ENCODE measurements at places on chromosomes 2 and 18. TPM values are rescaled to one million over a fixed set of nuclear protein-coding genes. Genes with fewer than 3 reads are reported as not detected.

Gene LRATD1
- not detected for total RNA-seq

Gene GPR39
- 0.10 TPM for total RNA-seq

Gene OTOS
- total RNA-seq: not detected

DNA sequence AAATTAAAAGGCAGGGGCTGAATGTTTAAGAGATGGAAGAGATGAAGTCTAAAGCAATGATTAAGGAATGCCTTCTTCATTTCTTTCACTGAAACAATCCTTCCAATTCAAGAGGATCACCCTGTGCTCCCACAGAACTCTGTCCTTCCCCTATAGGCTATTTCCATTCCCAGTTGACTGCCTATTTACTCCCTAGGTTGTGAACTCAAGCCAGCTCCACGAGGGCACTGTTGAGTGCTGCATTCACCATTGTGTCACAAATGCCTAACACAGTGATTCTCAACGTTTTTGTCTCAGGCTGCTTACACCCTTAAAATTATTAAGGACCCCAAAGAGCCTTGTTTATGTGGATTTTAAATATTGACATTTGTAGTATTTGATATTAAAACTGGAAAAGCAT, 112.4 kb downstream of the AOX1 start:
- peaks cover 6% of the 10 kb centered on the region for H3K4me1 ChIP-seq
- no peak overlapping the region for H3K27ac ChIP-seq
- H3K36me3 ChIP-seq: peaks cover 2% of the 10 kb centered on the region
- no peak overlapping the region for H3K4me3 ChIP-seq
- H3K27me3 ChIP-seq: no peaks in the 10 kb centered on the region

GRCh38 chr2:58650781-58651180, 409.7 kb upstream of the FANCL start:
- H3K27ac ChIP-seq: no peak overlapping the region
- no peak overlapping the region for H3K4me3 ChIP-seq
- H3K4me1 ChIP-seq: no peaks in the 10 kb centered on the region
- DNase-seq: no peak
- H3K27me3 ChIP-seq: no peaks in the 10 kb centered on the region

- H3K4me3 ChIP-seq: no peak overlapping the region
- no peaks in the 10 kb centered on the region for H3K27me3 ChIP-seq
- no peaks in the 10 kb centered on the region for H3K36me3 ChIP-seq
- DNase-seq: no peak
- H3K4me1 ChIP-seq: no peaks in the 10 kb centered on the region
Measured at GRCh38 chr2:199160081-199160480, 297.7 kb downstream of the SATB2 start.

GRCh38 chr18:69770238-69770637, 177.4 kb downstream of the CD226 start:
- H3K4me1 ChIP-seq: peaks cover 2% of the 10 kb centered on the region
- no peak for DNase-seq
- no peaks in the 10 kb centered on the region for H3K27me3 ChIP-seq
- peaks cover 9% of the 10 kb centered on the region for H3K36me3 ChIP-seq

GRCh38 chr2:199315299-199316179, 142.2 kb downstream of the SATB2 start:
- no peaks in the 10 kb centered on the region for H3K4me1 ChIP-seq
- no peaks in the 10 kb centered on the region for H3K36me3 ChIP-seq
- peaks cover 5% of the 10 kb centered on the region for H3K27me3 ChIP-seq
- no peak for DNase-seq
- no peak overlapping the region for H3K4me3 ChIP-seq

GRCh38 chr2:95552911-95553310, 38.9 kb upstream of the TRIM43 start:
- no peak overlapping the region for H3K4me3 ChIP-seq
- H3K27me3 ChIP-seq: peaks cover 47% of the 10 kb centered on the region
- H3K4me1 ChIP-seq: peaks cover 2% of the 10 kb centered on the region
- DNase-seq: no peak
- peaks cover 3% of the 10 kb centered on the region for H3K36me3 ChIP-seq

- no peak overlapping the region for H3K4me3 ChIP-seq
- H3K36me3 ChIP-seq: no peaks in the 10 kb centered on the region
- H3K27me3 ChIP-seq: no peaks in the 10 kb centered on the region
- no peak overlapping the region for H3K27ac ChIP-seq
- no peaks in the 10 kb centered on the region for H3K4me1 ChIP-seq
Measured at GRCh38 chr2:57444752-57445430, 601.7 kb upstream of the VRK2 start.

GRCh38 chr2:1546023-1546591, 132.8 kb downstream of the TPO start:
- DNase-seq: no peak
- H3K4me1 ChIP-seq: peaks cover 25% of the 10 kb centered on the region
- H3K27me3 ChIP-seq: no peaks in the 10 kb centered on the region
- peaks cover 2% of the 10 kb centered on the region for H3K36me3 ChIP-seq
- H3K27ac ChIP-seq: peak overlapping the region; percentile 29

- no peak overlapping the region for H3K27ac ChIP-seq
- H3K4me1 ChIP-seq: peaks cover 11% of the 10 kb centered on the region
- no peak for DNase-seq
- H3K36me3 ChIP-seq: no peaks in the 10 kb centered on the region
- H3K4me3 ChIP-seq: no peak overlapping the region
Measured at GRCh38 chr2:38911191-38911590, 21.5 kb downstream of the ARHGEF33 start.

- no peak for DNase-seq
- no peaks in the 10 kb centered on the region for H3K27me3 ChIP-seq
- H3K27ac ChIP-seq: no peak overlapping the region
- no peak overlapping the region for H3K4me3 ChIP-seq
Measured at GRCh38 chr2:71791501-71792135, 338.3 kb downstream of the DYSF start.

DNA sequence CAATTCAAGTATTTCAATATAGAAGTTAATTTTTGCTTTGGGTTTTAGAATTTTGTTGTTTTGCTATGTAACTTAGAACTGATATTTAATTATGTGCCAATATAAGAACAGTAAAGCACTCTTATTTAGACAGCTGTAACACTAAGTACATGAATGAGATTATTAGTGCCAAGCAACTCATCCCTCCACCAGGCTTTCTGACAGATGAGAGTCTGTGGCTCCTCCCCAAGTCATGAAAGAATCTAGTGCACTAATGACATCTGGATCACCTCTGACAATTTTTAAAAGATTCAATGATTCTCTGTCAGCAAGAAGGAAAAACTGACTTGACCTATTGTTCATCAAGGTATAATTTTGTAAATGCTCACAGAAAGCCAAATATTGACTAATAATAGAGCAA, 67.8 kb downstream of the TMEFF2 start:
- peaks cover 2% of the 10 kb centered on the region for H3K4me1 ChIP-seq
- H3K4me3 ChIP-seq: no peak overlapping the region
- peaks cover 22% of the 10 kb centered on the region for H3K27me3 ChIP-seq
- no peaks in the 10 kb centered on the region for H3K36me3 ChIP-seq

DNA sequence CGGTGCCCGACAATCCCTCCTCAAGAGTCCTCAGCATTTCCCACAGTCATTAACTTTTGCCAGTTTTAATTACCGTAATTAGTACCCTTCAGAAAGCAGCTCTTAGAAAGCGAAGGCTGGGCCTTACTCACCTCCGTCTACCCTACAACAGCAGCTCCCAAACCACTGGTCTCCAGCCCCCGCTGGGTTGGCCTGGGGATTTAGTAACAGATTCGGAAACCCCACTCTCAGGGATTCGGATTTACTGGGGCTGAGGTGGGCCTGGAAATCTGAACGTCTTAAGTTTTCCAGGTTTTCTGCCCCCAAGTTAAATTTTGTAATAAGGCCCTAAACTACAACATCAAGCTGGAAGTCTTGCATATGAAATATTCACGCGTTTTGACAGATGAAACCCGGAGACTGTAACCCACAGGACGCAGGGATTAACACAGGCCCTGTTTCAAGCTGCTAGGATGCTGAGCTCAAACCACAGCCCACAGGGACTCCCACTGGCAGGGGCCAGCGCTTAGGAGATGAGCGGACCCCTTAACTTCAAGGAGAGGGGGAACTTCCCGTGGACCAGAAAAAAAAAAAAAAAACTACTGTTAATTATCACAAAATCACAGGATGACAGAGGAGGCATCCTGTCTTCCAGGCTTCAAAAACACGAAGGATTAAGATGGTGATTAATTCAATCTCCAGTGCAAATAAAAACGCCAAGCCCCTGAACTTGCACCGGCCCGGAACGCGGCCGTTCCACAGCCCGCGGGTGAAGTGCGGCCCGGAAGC, 985 bp downstream of the ILKAP start:
- no peak for DNase-seq
- H3K4me1 ChIP-seq: peaks cover 24% of the 10 kb centered on the region
- no peaks in the 10 kb centered on the region for H3K27me3 ChIP-seq
- H3K27ac ChIP-seq: peak overlapping the region; percentile 70
- H3K36me3 ChIP-seq: no peaks in the 10 kb centered on the region

- DNase-seq: no peak
- H3K27ac ChIP-seq: no peak overlapping the region
- peaks cover 2% of the 10 kb centered on the region for H3K4me1 ChIP-seq
- no peaks in the 10 kb centered on the region for H3K27me3 ChIP-seq
- no peak overlapping the region for H3K4me3 ChIP-seq
Measured at GRCh38 chr2:157684940-157685466, 56.3 kb upstream of the ACVR1C start.

DNA sequence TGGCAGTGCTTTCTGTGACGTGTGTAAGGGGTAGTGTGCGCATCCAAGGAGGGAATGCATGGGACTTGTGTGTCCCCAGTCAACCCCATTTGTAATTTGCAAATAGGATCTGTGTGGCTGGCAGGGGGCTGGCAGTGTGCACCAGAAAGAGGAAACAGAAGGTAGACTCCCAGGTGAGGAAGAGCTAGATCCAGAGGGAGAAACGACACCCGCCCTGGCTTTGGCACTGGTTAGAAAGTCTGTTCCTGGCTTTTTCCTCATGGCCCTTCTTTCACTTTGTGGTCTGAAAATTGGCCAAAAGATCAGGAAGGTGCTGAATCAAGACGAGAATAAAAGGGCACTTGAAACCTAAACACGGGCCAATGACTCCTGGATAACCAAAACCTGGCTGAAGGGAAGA, 33.3 kb downstream of the PRKCE start:
- H3K27me3 ChIP-seq: no peaks in the 10 kb centered on the region
- no peak for DNase-seq
- H3K4me3 ChIP-seq: no peak overlapping the region
- H3K4me1 ChIP-seq: peaks cover 17% of the 10 kb centered on the region
- peaks cover under 1% of the 10 kb centered on the region for H3K36me3 ChIP-seq

DNA sequence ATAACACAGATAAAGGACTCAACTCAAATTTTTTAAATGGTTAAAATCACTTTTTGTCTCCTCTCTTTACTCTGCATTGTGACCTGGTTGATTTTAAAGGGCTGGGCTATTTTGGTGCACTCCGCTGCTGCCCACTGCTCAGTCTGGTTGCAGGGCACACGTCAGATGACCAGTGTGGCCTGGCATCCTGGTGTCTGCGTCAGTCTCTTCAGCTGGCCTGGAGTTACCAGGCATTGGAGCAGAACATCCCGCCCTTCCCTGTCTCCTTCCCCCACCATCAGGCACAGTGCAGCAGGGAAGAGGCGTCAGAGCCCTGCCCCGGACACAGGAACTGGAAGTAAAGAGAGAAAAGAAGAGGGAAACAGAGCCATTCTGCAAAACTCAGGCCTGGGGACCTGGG, 8.9 kb downstream of the C1QL2 start:
- DNase-seq: no peak
- peaks cover 2% of the 10 kb centered on the region for H3K4me1 ChIP-seq
- H3K27ac ChIP-seq: no peak overlapping the region
- H3K4me3 ChIP-seq: no peak overlapping the region
- H3K27me3 ChIP-seq: peaks cover 77% of the 10 kb centered on the region

Measured in T-helper 17 cell (primary cell).